Lung microvascular endothelial cell (primary cell): ENCODE measurements at places on chromosomes 7 and 10.
A peak's percentile ranks its signal among the peaks of the same experiment; 100 is the strongest.

DNA sequence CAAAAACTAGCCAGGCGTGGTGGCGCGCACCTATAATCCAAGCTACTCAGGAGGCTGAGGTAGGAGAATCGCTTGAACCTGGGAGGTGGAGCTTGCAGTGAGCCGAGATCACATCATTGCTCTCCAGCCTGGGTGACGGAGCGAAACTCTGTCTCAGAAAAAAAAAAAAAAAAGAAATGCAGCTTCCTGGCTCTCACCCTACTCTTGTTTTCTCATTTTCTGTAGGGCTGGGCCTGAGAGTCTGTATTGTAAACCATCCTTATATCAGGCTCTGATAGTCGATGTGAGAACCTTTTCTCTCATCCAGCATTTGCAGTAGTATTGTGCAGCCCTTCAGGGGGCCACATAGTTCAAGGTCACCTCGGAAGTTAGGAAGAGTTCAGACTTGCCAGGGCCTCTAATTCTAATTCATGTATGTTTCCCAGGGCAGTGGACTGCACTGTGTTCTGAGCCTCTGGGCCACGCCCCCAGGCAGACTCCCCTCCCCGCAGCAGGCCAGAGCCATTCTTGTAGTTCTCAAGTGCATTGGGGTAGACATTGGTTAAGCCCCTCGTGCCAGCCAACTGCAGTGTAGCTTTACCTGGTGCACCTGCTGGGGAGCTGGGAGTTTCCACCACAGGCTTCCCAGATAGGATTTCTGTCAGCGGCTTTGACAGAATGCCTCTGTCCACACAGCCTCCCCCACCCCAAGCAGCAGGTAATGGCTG is 38.3 kb upstream of the PDCD4 start:
- DNase-seq: no peak

DNA sequence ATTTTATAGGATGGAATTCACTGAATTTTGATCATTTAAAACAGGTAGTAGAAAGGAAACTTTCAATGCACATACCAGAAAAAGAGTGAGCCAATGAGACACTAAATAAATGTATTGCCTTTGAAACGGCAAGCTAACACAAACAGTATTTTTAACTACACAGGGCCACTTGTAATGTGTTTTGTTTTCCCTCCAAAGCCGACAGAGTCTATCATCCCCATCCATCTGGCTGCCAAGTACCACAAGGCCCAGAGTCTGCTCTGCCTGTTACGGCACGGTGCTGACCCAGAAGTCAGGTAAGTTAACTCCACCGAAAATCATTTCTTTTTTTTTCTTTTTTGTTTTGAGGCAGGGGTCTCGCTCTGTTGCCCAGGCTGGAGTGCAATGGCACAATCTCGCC is 1.5 kb downstream of the ANKRD61 start:
- no peak for DNase-seq

GRCh38 chr10:132665946-132666704 is 119.8 kb downstream of the NKX6-2 start:
- peak; percentile 97 for DNase-seq

DNA sequence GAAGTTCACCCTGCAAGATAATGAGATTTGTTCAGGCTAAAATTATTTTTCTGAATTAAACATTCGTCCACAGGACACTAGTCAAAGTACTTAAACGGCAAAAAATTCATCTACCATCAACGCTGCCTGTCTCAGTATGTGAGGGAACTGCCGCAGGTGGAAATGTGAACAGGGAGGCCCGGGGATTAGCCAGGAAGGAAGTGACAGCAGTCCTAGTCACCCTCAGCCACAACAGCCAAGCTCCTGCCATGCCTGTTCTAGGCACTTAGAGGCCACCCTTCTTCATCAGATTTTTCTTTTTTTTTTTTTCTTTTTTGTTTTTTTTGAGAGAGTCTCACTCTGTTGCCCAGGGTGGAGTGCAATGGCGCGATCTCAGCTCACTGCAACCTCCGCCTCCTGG is 9.4 kb downstream of the NUDT5 start:
- peak; percentile 86 for DNase-seq

DNA sequence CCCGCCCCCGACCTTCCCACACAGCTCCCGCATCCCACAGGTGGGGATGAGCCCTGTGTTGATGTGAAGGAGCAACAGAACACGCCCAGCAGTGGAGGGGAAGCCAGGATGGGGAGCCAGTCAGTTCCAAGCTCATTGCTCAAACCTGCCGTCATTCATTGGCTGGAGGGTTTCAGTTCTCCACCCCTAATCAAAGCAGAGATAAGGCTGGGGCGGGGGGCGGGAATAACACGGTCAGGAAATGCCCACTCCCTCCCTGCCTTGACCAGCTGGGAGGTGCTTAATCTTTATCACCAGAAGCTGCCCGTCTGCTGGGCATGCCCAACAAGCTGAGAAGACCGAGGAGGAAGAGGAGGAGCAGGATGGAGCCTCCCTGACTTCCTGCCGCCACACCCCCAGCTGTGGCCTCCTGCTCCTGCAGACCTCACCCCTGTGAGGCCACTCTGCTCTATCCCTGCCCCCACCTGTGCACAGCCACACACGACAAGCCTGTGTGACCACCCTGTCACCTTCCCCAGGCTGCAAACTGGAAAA is 265.1 kb downstream of the ZEB1 start:
- no peak for DNase-seq

DNA sequence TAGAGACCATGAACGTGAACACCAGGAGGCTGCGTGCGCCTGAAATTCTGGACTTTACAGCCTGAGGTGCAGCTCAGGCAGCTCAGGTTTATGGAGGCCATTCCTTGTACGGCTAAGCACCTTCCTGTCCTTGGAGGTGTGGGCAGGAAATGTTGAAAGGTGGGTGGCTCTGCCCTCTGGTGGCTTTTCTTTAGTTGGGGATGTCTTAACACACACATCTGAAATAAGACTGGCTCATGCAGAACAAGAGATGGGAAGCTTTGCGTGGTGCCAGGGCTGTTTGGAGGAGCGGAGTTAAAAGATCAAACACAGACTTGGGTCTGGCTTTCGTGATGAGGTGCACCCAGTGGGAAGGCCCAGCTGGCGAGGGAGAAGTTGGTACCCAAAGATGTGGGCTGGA is 64.1 kb downstream of the DOCK1 start:
- DNase-seq: no peak

DNA sequence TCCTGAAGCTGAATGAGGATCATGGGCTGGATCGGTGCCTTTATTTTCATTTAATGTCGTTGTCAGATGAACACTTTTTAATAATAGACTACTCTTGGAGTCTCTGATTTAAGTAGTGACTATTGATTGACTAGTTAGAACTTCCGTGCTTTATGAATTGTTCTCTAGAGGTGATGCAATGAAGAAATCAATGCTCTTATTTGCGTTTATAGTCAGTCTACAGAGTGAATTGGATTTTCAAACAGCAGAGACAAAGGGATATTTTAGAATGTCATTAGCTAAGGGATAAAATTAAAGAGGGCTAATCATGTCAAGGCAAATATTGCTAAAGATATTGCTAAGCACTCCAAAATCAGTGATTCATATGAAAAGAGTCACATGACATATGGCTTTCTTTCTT is 652.0 kb upstream of the NRP1 start:
- DNase-seq: no peak

GRCh38 chr10:29627201-29628132 is 7.3 kb downstream of the SVIL start:
- DNase-seq: peak; percentile 26

GRCh38 chr10:78579576-78579975 is 489.2 kb upstream of the ZMIZ1 start:
- DNase-seq: no peak

DNA sequence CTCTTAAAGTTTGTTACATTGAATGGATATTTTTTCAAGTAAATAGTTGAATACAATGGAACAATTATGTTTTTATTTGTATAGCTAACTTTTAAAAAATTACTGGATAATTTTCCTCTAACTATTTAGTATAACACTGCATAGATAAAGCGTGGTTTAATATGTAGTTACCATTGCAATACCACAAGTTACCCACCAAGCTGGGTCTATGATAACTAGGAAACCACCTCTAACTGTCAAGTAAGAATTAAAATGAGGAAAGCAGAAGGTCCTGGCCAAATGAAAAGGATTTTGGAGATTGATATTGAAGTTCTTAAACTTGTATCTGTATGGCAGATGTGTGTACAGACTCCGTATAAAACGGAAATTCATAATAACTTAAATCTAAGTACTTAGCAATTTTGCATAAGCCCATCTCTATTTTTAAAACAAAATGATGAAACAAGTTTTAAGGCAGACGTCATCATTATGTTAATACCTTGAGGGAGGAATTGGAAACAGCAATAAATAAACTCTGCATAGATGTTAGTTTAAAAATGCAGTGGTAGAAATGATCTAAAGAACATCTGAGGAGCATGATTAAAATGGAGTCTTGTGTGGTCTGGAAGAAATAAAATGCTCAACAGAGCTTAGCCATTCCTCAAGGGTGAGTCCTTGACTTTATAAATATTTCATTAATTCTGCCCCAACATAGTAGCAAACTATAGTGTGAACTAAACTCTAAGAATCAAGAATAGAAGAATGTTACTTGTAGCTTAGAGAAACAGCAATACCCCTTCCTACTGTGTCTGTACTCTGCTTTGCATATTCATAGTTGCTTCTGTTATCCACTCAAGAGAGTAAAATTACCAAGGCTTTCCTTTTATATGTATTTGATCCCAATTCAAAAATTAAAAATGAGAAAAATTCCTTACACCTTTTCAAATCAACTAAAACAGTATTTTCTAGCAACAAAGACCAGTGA is 206.4 kb upstream of the FERD3L start:
- no peak for DNase-seq

DNA sequence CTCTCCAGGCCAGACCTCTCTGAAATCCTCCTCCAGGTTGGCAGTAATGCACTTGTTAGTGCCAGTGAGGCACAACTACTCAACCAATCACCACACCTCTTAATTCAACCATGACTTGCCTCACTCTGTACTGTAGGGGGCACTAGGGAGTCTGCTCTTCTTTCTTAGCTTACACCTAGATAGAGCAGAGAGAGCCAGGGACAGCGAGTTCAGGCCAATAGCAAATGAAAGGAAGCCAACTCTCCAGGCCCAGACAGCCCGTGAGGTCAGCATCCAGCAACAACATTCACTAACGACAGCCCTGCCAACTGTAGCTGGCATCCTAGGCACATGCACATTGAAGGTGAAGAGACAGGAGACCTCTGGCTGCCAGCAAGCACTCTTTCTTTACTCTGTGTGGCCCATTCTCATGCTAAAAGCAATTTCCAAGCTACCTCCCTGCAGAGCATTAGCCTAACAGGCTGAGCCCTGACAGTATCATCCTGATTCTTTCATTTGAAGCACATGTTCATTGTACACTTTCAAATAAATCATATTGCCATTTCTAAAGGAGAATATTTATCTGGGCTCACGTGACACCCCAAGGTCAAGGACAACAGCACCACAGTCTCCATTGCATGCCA is 136.3 kb downstream of the DPY19L1 start:
- DNase-seq: peak; percentile 20

GRCh38 chr7:140316165-140316661 is 82.1 kb downstream of the SLC37A3 start:
- DNase-seq: peak; percentile 69
